Stimulated activated CD8-positive, alpha-beta memory T cell treated with anti-CD3 and anti-CD28 coated beads, Interleukin-2, amount 100 ng/mL, for 48 hours (primary cell): ENCODE measurements at places on chromosomes 3 and 15.

DNA sequence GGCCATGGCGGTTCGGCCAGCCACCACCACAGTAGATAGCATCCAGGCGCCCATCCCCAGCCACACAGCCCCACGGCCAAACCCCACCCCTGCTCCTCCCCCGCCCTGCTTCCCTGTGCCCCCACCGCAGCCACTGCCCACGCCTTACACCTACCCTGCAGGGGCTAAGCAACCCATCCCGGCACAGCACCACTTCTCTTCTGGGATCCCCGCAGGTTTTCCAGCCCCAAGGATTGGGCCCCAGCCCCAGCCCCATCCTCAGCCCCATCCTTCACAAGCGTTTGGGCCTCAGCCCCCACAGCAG is 29.5 kb downstream of the PTPN23 start:
- DNase-seq = no peak

- no peak for DNase-seq
These were observed 100.2 kb downstream of the LARS2 start for GRCh38 chr3:45488591-45488990.

DNA sequence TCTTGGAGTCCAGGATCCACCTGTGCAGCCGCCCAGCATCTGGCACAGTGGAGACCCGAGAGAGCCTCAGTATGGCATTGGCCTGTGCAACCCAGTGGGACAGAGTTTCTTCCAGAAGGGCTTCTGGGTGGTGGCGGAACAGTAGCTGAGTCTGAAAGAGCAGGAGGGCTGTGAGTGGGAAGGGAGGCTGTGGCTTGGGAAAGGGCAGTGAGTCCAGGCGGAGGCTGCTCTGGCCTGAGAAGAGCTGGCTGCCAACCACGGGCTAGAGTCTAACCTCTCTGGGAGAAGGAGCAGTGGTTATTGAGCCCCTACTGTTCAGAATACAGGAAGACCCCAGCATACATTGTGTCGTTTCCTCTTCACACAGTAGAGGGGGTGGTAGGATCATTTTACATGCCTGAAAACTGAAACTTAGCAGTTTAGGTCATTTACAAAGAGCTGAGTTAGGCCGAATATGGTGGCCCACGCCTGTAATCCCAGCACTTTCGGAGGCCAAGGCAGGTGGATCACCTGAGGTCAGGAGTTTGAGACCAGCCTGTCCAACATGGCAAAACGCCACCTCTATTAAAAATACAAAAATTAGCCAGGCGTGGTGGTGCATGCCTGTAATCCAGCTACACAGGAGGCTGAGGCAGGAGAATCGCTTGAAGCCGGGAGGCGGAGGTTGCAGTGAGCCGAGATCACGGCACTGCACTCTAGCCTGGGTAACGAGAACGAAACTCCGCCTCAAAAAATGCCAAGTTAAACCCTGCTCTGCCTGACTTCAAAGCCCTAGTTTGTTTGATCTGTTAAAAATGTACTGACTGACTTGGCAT is 3.2 kb downstream of the AEN start:
- no peak for DNase-seq

DNA sequence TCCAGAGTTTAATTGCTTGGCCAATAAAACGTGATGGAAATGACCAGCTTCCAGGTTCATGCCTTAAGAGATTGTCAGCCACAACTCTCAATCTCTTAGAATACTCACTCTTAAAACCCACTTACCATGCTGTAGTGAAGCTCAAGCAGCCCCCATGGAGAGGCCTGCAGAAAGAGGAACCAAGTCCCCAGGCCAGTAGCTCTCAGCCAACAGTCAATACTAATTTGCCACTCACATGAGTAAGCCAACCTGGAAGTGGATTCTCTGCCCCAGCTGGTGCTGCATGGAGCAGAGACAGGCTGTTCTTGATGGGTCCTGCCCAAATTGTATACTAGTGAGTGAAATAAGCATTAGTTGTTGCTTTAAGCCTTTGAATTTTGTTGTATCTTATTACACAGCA is 155.9 kb downstream of the OXSM start:
- DNase-seq = no peak

- DNase-seq = no peak
These were observed 22.9 kb downstream of the KLF13 start for GRCh38 chr15:31349233-31350141.

- peak; percentile 59 for DNase-seq
These were observed 127.5 kb downstream of the BDH1 start for GRCh38 chr3:197428117-197428801.

DNA sequence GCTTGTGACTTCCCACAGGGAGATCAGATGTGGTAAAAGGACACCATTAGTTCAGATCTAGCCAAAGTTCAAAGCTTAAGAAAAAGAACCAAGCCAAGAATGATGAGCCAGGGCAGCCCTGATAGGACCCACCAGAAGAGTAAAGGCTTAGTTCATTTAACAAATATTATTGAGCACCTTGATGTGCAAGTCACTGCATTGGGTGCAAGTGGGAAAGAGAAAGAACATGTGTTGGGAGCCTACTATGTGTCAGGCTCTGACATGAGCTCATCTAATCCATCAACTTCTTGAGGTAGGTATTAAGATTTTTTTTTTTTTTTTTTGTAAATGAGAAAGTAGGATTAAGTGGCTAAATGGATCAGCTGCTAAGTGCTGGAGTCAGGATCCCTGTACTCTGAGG is 53.4 kb upstream of the PIAS1 start:
- DNase-seq = no peak

GRCh38 chr3:106491796-106492195 is 623.0 kb upstream of the CBLB start:
- no peak for DNase-seq

- DNase-seq = no peak
These were observed 356.0 kb downstream of the ZPLD1 start for GRCh38 chr3:102790747-102791325.

DNA sequence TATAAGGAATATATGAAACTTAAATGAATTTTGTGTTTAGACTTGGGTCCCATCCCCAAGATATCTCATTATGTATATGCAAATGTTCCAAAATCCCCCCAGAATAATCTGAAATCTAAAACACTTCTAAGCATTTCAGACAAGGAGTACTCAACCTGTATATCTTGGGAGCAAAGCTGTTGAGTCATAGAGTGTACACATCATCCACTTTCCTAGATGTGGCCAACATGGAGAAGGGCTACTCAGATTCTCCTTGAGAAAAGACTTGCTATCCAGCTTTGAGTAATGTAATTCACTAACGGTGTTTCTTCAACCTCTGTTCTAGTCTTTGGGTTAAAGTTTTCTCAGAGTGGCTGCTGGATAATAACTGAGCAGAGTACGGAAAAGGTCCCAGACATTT is 215.5 kb upstream of the POU1F1 start:
- no peak for DNase-seq

DNA sequence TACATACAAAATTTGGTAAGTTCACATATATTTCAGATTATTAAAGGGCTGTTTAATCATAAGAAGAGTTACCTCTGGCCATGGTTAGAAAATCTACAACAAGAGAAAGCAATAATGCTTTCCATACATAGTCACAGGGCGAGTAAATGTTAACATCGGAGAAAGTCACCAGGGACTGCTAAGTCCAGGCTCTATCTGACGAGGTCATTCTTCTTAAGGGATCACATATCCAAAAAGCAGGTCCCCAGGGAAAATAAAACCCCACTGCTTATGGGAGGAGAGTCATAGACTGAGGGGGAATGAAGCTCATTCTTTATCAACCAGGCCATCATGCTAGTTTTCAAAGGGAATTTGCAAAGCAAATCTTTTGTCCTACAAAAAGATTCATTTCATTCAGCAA is 3.1 kb downstream of the PCYT1A start:
- no peak for DNase-seq

DNA sequence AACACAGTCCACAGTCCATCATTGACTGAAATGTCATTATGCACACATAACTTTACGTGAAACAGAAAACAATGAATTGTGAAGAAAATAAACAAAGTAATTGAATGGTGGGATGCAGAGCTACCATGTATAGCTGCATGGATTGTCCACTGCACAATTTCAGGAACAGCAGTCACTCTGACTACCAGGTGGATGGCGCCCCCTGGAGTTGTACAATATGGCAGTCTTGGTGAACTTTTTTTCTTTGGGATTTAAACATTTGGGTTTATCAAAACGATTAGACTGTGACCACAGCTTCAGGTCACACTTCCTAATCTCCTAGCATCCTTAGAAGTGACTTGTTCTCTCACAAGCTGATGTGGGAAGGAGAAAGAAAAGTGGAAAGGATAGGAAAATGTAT is 48.9 kb upstream of the TCF12 start:
- DNase-seq = peak; percentile 17

DNA sequence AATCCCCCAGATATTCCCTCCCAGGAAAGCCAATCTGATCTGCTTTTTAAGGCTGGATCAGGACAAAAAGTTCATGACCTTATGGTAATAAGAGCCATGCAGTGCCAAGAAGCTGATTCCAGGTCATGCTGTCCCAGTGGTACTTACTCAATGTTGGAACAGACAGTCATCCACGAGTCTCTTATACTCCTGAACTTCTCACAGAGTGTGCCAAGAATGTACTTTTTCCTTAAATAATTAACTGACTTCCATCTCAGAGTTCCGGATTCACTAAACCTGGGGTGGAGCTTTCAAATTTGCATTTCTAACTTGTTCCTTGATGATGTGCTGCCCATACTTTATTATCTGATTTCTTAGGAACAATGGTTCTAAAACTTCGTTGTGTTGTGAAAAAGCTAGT is 3.4 kb upstream of the P3H2 start:
- DNase-seq = no peak

DNA sequence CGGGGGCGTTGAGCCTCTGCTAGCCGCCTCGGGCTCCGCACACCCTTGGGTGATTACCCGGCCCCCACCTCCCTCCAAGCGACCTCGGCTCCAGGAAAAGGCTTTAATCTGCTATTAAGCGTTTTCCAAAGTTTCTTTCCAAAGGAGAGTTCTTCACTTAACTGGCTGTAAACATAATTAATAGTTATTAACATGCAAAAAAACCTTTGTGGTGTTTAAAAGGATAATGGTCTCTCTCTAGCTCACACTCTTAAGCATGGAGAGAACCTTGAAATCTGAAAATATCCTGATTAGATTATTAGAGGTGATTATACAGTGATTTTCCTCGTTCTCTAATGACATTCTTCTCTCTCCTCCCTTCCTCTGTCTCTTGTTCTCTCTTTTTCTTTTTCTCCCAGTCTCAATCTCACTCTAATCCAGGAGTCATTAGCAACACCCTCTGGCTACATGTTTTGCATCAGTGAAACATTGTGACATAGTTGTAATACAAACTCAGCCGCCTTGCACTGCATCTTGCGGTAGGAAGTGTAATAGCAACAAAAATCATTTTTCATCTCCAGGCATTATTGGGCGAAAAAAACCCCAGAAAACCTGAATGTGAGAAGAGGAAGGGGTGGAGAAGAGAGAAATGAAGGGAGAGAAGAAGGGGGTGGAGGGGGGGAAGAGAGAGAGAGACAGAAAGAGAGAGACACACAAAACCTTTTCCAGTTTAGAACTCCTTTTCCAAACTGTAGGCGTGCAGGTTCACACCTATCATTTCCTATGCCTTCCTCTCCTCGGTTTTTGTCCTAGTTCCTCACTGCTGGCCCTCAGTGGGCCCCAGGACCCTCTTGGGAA is 24.4 kb downstream of the NR2F2 start:
- DNase-seq = no peak

DNA sequence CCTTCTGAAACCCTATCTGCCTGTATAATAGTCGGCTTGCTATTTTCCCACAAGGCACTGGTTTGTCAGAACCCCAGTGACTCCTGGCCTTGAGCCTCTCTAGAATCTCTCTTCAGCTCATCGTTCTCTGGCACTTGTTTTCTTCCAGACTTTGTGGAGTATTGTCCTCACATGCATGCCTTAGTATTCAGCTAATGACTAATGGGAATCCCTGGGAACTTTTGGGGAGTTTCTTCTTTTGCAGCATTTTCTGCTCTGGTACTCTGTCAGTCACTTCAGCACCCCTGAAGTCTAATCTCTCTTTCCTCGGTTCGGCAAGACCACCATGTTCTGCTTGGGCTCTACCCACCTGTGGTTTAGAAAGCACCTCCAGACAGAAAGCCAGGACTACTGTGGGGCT is 35.8 kb upstream of the THRB start:
- no peak for DNase-seq

DNA sequence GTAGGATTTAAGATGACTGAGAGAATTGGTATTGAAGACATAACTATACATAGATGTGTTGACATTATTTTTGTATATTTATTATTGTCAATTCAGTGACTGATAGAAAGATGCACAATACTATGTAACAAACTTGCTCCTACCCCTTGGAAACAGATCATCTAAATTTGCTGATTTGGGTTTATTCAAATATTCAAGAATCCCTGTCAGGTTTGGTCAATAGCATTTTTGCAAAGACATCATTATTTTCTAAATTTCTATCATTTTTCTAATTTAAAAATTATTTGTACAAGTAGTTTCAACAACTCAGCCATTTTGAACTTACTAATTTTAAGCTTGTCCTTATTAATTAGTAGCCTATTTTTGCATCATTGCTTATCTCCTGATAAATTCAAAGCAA is 1463.4 kb downstream of the SI start:
- DNase-seq = no peak

- no peak for DNase-seq
These were observed 57.1 kb upstream of the TLE3 start for GRCh38 chr15:70154718-70155347.

DNA sequence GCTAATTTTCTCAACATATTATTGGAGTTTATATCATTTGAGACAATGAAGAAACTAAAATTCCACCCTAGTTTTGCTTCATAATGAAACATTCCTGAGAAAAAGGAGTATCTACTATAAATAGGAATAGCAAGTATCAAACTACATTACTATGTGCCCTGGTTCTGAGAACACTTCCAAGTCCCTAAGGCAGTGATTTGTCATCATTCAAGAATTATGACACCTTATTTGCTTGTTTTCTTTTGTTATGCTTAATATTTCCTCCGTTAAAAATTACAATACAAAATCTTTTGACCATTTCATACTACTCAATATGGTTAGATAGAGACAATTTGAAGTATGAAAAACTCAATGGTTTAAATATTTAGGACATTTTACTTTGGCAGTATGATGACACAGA is 707.8 kb upstream of the GOLIM4 start:
- no peak for DNase-seq

GRCh38 chr3:127831723-127832172 is 9.4 kb upstream of the MGLL start:
- peak; percentile 23 for DNase-seq

DNA sequence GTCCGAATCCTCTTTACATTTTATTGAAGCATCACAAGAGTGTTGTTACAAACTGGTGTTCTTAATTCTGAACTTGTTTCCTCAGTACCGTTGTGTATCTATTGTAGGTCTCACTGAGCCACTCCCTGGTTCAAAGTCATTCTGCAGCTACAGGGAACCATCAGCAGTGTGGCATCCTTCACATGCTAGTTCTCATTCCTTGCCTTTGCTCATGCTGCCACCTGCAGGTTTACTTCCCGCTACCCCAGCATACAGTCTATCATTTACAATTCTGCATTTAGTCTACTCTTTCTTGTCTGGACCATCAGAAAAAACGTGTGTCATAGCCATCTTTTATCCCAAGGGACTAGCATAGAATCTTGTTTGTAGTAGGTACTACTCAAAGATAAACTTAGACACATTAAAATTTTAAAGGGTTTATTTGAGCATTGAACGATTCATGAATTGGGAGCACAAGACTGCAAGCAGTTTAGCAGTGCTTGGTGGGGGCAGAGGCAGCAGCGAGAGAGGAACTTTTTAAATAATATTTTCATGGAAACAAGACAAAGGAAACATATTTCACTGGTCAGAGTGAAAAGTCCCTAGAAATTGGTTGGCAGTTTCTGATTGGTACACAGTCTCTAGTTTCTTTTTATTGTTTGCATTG is 402.1 kb downstream of the CADM2 start:
- no peak for DNase-seq

- DNase-seq = no peak
These were observed 22.1 kb downstream of the SUSD5 start for GRCh38 chr3:33196538-33196937.

- no peak for DNase-seq
These were observed 382.7 kb upstream of the NPAP1 start for GRCh38 chr15:24292837-24293236.
